Liver (tissue), 10 donors: ENCODE measurements at places on chromosomes 13 and 19. TPM values are rescaled to one million over a fixed set of nuclear protein-coding genes. Genes with fewer than 3 reads are reported as not detected.
A peak's percentile ranks its signal among the peaks of the same experiment; 100 is the strongest.

The RXFP2 gene
- total RNA-seq, result not detected

The SLC8A2 gene
- total RNA-seq, result 0.25 TPM

The TEKTIP1 gene
- 0.17 TPM for total RNA-seq

The ZNF331 gene
- total RNA-seq, result 9.7 TPM

The ATP7B gene
- total RNA-seq, result 37.7 TPM

The CEACAM3 gene
- 0.70 TPM for total RNA-seq

DNA sequence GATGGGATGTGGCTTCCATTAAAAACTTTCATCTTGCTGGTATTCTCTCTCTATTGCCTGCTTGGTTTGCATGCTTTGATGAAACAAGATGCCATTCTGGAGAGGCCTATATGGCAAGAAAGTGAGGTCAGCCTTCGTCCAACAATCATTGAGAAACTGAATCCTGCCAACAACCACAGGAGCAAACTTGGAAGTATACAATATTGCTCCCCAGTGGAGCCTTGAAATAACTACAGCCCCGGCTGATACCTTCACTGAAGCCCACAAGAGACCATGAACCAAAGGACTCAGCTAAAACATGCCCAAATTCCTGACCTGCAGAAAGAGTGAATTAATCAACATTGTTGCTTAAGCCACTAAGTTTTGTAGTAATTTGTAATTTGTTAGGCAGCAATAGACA, 82.5 kb upstream of the FGF14 start:
- H3K4me3 ChIP-seq, result no peak overlapping the region
- no peaks in the 10 kb centered on the region for H3K36me3 ChIP-seq
- H3K27me3 ChIP-seq, result no peaks in the 10 kb centered on the region
- no peak for DNase-seq

GRCh38 chr19:33486936-33487811, 34.4 kb downstream of the PEPD start:
- no peak overlapping the region for H3K4me3 ChIP-seq
- DNase-seq, result no peak
- H3K4me1 ChIP-seq, result no peaks in the 10 kb centered on the region
- peaks cover 18% of the 10 kb centered on the region for H3K36me3 ChIP-seq

DNA sequence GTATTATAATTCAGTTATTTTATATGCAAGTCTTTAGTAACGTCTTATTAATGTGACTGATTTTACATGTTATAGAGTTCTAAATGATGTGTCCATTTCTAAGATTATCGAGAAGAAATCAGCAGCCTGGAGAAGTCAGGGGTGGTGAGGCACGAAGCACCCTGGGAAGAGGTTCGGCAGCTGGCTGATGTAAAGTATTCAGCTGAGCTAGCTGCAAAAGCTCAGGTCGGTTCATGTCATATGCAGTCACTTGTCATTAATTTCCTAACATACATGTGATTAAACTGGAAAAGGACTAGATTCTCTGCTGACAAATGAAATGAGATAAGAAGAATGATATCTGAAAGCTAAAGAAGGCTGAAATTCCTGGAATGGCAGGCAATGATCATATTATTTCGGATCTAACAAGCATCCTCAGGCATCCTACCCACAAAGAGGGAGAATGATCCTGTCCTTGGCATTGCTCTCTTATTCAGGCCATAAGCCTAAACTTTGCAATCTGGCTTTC, 383.0 kb upstream of the SLITRK1 start:
- no peaks in the 10 kb centered on the region for H3K27me3 ChIP-seq
- H3K27ac ChIP-seq, result no peak overlapping the region
- DNase-seq, result no peak
- H3K4me3 ChIP-seq, result no peak overlapping the region

- peaks cover 2% of the 10 kb centered on the region for H3K27me3 ChIP-seq
- no peak overlapping the region for H3K4me3 ChIP-seq
- no peak overlapping the region for H3K27ac ChIP-seq
- DNase-seq, result no peak
These were observed 13.3 kb downstream of the KCNC3 start for GRCh38 chr19:50315773-50316448.

DNA sequence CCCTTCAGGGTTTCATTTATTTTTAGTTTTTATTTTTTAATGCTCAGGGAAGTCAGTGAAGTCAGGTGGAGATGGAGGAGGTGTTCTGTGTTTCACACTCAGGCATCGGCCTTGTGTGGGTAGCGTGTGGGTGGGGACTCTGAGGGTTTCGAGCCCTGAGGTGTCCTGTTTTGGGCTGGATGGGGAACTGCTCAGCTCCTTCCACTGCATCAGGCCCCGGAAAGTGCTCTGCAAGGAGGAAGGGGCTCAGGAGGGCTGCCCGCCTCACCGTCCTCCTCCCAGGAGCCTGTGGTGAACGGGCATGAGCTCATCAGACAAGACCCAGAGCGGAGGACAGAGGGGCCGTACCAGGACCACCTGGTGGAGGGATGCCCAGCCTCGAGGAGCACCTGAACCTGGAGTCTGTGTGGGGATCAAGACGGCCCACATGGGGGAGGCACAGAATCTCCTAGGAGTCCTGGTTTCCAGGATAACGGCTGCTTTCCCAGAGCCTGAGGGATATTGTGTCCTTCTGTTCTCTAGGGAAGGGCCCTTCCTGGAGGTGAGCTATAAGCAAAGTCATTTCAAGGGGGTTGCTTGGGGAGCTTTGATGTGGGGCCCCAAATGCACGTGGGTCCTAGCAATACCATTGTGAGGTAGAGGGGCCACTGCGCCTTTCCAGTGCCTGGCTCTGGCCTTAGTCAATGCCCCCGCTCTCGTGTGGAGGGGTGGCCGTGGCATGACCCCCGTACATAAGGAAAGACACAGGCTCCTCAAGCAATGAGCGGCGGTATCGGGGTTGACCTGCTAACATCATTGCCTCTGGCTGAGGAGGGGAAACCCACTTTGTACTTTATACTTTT, 13.5 kb upstream of the GAS6 start:
- H3K36me3 ChIP-seq, result no peaks in the 10 kb centered on the region
- H3K4me1 ChIP-seq, result no peaks in the 10 kb centered on the region
- no peak for DNase-seq
- H3K4me3 ChIP-seq, result no peak overlapping the region
- H3K27ac ChIP-seq, result no peak overlapping the region
- no peaks in the 10 kb centered on the region for H3K27me3 ChIP-seq

DNA sequence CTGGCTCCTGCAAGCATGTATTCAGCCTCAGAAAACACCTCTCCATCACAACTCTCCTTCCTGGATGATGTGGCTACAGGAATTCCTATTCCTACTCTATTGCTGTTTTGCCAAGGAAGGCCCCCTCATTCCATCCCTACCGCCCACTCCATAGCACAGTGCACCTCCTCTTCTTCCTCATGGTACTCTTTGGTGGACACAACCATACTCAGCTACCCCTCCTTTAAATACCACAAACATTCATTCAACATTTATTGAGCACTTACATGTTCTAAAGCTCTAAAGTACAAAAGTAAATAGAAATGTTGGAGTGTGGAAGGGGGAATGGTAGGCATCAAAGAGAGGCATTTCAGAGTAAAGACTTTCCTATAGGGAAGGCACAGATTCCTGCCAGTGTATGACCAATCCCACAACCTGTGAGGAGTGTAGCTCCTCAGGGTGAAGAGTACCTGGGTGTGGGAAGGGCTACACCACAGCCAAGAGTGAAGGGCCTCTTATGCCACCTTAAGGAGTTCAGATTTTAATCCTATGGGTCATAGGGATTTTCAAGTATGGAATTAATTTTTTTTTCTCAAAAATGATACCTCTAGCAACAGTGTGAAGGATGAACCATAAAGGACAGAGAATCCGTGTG, 42.5 kb downstream of the STARD13 start:
- H3K36me3 ChIP-seq, result no peaks in the 10 kb centered on the region
- H3K27ac ChIP-seq, result no peak overlapping the region
- no peak for DNase-seq
- no peak overlapping the region for H3K4me3 ChIP-seq

GRCh38 chr13:42420304-42420703, 148.4 kb downstream of the AKAP11 start:
- no peak overlapping the region for H3K27ac ChIP-seq
- H3K4me3 ChIP-seq, result no peak overlapping the region
- H3K4me1 ChIP-seq, result no peaks in the 10 kb centered on the region
- no peaks in the 10 kb centered on the region for H3K36me3 ChIP-seq

- no peak for DNase-seq
- no peak overlapping the region for H3K4me3 ChIP-seq
- H3K27me3 ChIP-seq, result no peaks in the 10 kb centered on the region
- no peak overlapping the region for H3K27ac ChIP-seq
These were observed 110.6 kb downstream of the PCDH9 start for GRCh38 chr13:67119481-67119894.

- no peaks in the 10 kb centered on the region for H3K27me3 ChIP-seq
- no peaks in the 10 kb centered on the region for H3K4me1 ChIP-seq
- no peaks in the 10 kb centered on the region for H3K36me3 ChIP-seq
- no peak for DNase-seq
These were observed 1591.5 kb downstream of the PCDH9 start for GRCh38 chr13:65638572-65639168.

DNA sequence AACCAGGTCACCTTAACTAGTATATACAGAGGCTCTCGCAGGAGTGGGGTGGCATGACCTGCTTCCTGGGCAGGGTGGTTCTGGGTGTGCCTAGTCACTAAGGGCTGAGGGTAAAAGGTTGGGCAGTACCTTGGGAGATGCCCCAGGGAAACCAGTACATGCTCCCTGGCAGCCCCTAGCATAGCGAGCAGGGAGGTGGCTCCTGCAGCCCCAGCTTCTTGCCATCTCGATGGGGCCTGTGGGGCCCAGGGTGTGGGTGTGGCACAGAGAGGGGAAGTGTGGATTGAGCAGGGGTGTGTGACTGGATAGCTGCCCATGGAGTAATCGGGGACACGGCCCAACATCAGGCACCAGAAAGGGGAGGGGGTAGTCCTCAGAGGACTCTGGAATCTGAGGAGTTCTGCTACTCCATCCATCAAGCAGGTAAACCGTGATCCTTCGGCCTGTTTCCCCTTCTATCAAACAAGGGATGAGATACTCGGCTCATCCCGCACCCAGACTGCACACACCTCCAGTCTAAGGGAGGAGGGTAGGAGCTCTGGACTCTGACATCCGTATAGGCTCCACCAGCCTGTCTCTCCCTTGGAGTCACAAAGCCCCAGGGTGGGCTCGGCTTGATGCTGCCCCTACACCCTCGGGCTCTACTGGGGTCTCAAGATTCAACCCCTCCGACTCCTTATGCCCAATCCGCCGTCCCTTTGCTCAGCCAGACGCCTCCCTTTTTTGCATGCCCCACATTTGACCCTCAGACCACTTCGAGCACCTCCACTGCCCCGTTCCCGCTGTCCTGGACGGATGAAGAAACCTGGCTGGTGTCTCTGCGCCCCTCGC, 1.1 kb downstream of the ZBTB45 start:
- H3K4me1 ChIP-seq, result peaks cover 23% of the 10 kb centered on the region
- peak overlapping the region; percentile 88 for H3K4me3 ChIP-seq
- H3K36me3 ChIP-seq, result peaks cover 7% of the 10 kb centered on the region
- DNase-seq, result peak; percentile 55
- peak overlapping the region; percentile 95 for H3K27ac ChIP-seq
- H3K27me3 ChIP-seq, result no peaks in the 10 kb centered on the region

- H3K27me3 ChIP-seq, result no peaks in the 10 kb centered on the region
- H3K27ac ChIP-seq, result no peak overlapping the region
- no peak for DNase-seq
- no peaks in the 10 kb centered on the region for H3K36me3 ChIP-seq
These were observed 27.7 kb upstream of the NBEA start for GRCh38 chr13:34914416-34914815.

DNA sequence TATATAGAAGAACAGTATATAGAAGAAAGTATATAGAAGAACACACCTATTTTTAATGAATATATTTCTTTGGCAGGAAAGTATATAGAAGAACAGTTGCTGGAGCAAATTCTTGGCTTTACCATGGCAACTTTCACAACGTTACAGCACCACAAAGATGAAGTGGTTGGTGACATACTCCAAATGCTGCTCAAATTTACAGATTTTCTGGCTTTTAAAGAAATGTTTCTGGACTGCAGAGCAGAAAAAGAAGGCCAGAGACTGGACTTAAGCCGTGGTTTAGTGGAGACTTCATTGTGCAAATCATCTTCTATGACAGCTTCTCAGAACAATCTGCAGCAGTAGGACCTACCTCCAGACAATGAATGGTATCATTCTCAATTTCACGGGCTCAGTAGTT, 24.3 kb upstream of the RFXAP start:
- DNase-seq, result no peak
- H3K36me3 ChIP-seq, result no peaks in the 10 kb centered on the region
- no peak overlapping the region for H3K27ac ChIP-seq
- H3K27me3 ChIP-seq, result no peaks in the 10 kb centered on the region
- H3K4me3 ChIP-seq, result no peak overlapping the region

DNA sequence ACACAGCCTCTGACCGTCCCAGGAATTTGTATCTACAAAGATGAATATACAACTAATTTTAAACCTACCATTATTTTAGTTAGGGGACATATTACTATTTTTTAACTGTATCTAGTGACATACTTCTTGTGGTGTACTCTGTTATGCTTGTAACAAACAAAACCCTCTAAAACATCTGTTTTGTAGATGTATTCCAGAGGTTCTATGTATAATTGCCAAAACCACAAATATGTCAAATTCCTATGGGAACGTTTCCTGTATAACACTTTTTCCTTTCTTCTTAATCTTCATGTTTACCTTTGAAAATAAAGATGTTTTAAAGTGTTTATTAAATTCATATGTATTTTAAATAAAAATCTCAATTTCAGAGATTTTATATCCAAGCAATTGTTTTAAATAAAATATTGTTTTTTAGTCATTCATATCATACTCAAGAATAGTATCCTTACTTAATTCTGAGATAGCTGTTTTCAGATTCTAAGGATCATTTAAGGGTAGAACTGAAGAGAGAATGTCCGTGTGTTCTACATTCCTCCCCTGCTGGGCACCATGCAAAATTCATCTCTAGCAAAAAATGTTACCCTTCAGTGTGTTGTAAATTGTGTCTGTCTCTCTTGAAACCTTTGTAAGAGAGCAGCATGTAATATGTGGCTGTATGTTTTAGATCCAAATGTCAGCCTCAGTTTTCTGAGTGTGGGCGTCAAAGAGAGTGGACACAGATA, 1327.7 kb downstream of the EFNB2 start:
- no peak for DNase-seq
- no peaks in the 10 kb centered on the region for H3K36me3 ChIP-seq
- H3K4me1 ChIP-seq, result no peaks in the 10 kb centered on the region
- no peak overlapping the region for H3K27ac ChIP-seq
- H3K27me3 ChIP-seq, result peaks cover 3% of the 10 kb centered on the region

DNA sequence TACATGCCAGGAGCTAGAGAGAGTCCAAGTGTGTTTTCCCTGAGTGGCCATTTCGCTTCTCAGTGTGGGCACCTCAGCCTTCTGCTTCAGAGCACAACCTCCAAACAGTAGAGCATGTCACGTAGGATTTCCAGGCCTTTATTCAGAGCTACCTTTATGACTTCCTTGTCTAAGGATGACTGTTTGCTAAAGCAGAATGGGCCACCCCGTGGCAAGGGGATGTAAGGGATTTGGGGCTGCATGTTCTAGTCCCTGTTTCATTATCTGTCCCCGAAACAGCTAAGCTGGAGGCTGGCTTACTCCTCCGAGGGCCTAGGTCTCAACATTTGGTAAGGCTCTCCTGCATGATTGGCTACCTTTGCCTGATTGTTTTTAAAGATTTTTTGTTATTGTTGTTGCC, 6.0 kb downstream of the RNASEH2B start:
- no peaks in the 10 kb centered on the region for H3K27me3 ChIP-seq
- no peak overlapping the region for H3K4me3 ChIP-seq
